ENCODE measurements at places on chromosomes 5 and 9. TPM values are rescaled to one million over a fixed set of nuclear protein-coding genes. Genes with fewer than 3 reads are reported as not detected.

GRCh38 chr9:109600142-109600541, 102.0 kb upstream of the PTPN3 start:
- no peak for DNase-seq

The LECT2 gene
- total RNA-seq: not detected

The NUTM2G gene
- total RNA-seq: not detected

The TNFSF8 gene
- 38.7 TPM for total RNA-seq

DNA sequence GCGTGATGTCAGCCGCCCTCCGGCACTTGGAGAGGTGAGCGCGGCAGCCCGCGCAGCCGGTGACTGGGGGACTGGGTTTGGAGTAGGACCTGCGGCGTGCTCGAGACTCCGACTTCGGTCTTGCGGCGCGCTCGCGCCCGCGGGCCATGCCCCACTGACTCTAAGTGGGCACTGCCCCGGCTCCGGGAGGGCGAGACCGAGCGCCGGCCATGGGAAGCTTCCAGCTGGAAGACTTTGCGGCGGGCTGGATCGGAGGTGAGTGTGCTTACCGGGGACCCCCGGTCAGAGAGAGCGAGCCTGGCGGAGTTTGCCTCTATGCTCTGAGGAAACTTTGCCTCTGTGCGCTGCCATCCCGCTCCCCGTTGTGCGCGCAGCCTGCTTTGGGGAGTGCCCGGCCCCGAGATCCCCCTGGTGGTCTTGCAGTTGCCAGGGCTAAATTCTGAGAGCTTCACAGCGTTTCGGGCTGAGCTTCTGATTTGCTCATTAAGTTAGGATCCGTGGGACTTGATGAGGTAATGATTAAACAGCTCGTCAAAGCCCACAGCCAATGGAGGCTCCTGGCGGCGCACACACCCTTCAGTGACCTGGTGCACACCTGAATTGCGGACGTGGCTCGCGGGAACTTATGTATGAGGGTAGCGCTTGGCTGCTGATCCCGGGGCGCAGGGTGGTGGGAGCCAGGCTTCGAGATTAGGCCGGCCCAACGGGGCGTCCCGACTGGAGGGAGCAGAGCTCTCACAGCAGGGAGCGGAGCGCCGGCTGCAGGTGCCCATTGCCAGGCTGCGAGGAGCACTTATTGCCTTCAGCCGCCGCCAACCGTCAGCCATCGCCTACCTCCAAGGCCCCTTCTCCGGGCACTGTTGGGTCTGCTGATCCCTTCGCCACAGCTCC, at the start of gene SLC25A48:
Gene SLC25A48 (plus strand): TSS at position 25 of the 891 bp plus-strand sequence. CDS start 185 bp downstream, at position 210.
- DNase-seq: peak; percentile 49

The CDC42SE2 gene
- 104 TPM for total RNA-seq

DNA sequence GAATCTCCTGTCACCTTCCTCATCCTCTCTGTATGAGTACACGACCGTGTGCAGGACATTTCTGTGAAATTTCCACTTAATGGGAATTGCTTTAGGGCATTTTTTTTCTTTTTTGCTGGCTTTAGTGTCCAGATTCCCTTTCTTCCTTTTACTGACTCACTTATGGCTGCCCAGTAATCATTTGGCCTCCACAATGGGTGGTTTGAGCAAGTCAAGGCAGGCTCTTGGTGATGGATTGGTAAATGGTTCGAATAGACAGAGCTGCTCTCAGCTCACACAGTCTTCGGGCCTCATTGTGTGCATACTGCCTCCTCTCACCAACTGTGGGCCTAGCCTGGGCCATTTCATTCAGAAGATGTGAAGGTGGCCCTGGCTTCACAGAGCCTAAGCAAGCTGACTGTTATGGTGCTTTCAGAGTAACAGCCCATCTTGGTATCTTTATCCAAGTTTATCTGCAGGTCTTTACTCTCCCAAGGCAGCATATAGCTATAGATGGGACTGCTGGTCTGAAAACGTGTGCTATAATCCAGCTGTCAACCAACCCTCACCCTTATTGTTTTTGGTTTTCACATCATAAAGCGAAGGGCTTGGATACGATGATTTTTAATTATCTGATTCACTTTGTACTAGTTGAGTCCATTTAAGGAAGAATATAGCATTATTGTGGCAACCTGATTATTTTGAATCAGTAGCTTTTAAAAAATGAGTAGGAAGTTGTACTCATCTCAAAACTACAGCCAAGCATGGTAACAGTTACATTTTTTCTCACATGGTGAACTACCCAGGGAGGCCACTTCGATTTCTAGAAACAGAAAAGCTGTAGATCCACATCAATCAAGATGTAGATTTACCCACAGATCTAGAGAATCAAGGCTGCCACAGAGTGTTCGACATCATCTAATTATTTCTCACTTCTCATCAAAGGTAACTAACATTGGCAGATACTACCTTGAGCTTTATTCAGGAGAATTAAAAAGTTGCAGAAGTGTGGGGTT, 50.4 kb upstream of the CKMT2 start:
- DNase-seq: no peak

The BTNL3 gene
- not detected for total RNA-seq

Measured in activated CD4-positive, alpha-beta memory T cell treated with anti-CD3 and anti-CD28 coated beads for 36 hours (primary cell).